Bladder microvascular endothelial cell (primary cell): ENCODE measurements at places on chromosomes 6 and 20. TPM values are rescaled to one million over a fixed set of nuclear protein-coding genes. Genes with fewer than 3 reads are reported as not detected.

Gene TREML2
- not detected in 2 replicates for total RNA-seq

Gene OR2W1
- not detected in 2 replicates for total RNA-seq

Gene OSTM1
- 15.5 and 22.7 TPM in 2 replicates for total RNA-seq

Gene RAB23
- 5.2 and 8.7 TPM in 2 replicates for total RNA-seq

Gene PAK1IP1
- total RNA-seq, result 9.7 and 18.8 TPM in 2 replicates

Gene SNX9
- total RNA-seq, result 34.2 and 48.8 TPM in 2 replicates

Gene CLPSL2
- not detected in 2 replicates for total RNA-seq

Gene THBD
- 26.2 and 42.2 TPM in 2 replicates for total RNA-seq

Gene TRIM15
- total RNA-seq, result not detected in 2 replicates

Gene CLDN20
- not detected in 2 replicates for total RNA-seq

Gene MAK
- under 0.01 TPM in 1 of 2 replicates, not detected in the other for total RNA-seq

Gene COL12A1
- total RNA-seq, result 29.0 and 71.2 TPM in 2 replicates

Gene SF3B5
- 71.0 and 83.9 TPM in 2 replicates for total RNA-seq

Gene ULBP2
- 4.7 TPM in 2 replicates for total RNA-seq

Gene OPRM1
- not detected in 2 replicates for total RNA-seq

Gene PLCB1
- total RNA-seq, result 20.7 and 33.4 TPM in 2 replicates

Gene PRKN
- total RNA-seq, result 0.16 and 0.19 TPM in 2 replicates

Gene GRM1
- under 0.01 TPM in 1 of 2 replicates, not detected in the other for total RNA-seq

Gene VIP
- 0.16 and 1.3 TPM in 2 replicates for total RNA-seq

Gene CRISP3
- not detected in 2 replicates for total RNA-seq

Gene BPIFB1
- not detected in 2 replicates for total RNA-seq

Gene PCMTD2
- 41.9 and 56.5 TPM in 2 replicates for total RNA-seq

Gene HUS1B
- total RNA-seq, result 0.65 and 3.7 TPM in 2 replicates

Gene COL10A1
- total RNA-seq, result not detected in 2 replicates

Gene HLA-DRB1
- total RNA-seq, result 4.2 and 55.4 TPM in 2 replicates

Gene C6orf89
- total RNA-seq, result 19.3 and 32.7 TPM in 2 replicates

Gene KCNG1
- 1.3 and 3.4 TPM in 2 replicates for total RNA-seq

Gene PGC
- total RNA-seq, result not detected in 2 replicates

Gene SGK2
- under 0.01 and 0.31 TPM in 2 replicates for total RNA-seq

Gene SIRPD
- not detected in 2 replicates for total RNA-seq

Gene IRAK1BP1
- 1.8 and 3.8 TPM in 2 replicates for total RNA-seq

Gene EBF4
- total RNA-seq, result under 0.01 and 2.6 TPM in 2 replicates

Gene HLA-DQB2
- total RNA-seq, result not detected in 2 replicates

Gene GSTA2
- not detected in 2 replicates for total RNA-seq
